ENCODE measurements at places on chromosomes 3 and 15.

DNA sequence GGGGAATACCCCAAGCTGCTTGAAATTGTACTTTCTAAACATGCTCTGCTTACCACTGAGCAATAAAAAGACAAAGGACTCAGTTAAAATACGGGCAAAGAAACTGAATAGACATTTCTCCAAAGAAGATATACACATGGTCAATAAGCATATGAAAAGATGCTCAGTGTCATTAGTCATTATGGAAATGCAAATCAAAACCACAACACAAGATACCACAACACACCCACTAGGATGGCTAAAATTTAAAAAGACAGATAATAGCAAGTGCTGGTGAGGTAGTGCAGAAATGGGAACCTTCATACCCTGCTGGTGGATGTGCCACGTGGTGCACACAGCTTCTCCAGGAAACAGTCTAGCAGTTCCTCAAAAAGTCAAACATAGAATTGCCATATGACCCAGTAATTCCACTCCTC is 21.3 kb downstream of the LRIG1 start:
- DNase-seq: no peak

DNA sequence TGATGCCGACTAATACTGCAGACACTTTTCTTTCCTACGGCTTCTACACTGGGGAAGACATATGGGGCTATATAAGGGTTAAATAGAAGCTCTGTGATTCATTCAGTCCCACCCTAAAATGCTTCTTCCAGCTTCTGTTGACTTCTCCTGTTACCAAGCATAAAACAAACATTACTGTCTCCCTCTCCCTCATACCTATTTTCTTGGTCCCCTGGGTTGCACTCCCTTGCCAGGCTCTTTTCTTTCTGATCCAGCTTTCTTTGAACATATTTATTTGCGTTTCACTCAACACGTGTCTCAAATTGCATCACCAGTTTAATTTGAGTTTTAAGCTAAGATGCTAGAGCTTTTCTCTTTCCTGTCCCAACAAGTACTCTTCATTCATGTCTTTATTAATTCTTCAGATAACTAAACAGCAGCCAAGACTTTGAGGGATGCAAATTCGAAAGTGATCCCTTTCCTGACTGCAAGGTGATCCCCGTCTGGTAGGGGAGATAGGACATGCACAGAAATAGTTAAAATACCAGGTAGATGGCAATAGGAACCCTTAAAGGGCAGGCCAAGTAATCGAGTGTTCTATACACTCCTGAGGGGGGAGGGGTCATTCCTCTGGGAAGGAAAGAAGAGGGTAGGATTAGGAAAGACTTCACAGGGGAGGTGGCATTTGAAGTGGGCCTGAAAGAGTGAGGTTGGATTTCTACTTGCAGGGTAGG is 198.6 kb upstream of the BCL6 start:
- no peak for DNase-seq

GRCh38 chr3:72418244-72418643 is 430.0 kb downstream of the SHQ1 start:
- DNase-seq: no peak

GRCh38 chr3:36729204-36730056 is 34.9 kb downstream of the DCLK3 start:
- DNase-seq: no peak

- DNase-seq: no peak
Observed at GRCh38 chr3:115760716-115761115, 137.4 kb downstream of the GAP43 start.

GRCh38 chr3:137692803-137693431 is 71.2 kb upstream of the SOX14 start:
- no peak for DNase-seq

DNA sequence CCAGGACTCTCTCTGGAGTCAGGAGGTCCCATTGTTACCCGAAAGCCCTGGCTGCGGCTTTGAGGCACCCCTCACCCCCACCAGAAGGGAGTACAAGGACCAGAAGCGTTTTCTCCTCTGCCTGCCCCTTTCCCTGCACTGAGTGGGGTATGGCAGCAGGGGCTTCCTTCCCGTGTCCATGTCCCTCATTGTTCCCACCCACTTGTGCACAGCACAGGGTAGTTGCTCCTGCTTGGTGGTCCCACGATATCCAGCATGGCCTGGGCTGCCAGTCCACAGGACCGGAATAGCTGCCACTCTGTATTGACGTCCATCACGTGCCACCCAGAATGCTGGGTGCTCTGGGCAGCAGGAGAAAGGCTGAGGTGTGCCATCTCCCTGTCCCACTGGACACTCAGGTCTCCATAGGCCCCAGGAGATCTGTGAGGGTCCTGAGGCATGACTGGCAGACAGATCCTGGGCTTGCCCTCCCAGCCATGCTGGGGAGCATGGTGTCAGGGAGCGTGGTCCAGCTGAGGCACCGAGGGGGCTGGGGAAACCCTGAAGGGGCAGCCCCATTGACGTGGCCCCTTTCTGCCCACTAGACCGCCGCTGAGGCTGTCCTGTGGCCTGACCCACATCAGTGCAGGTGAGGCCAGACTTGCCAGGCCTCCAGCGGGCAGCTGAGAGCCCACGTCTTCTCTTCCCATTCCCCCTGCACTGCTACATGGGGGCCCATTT is 45.3 kb upstream of the SEC22A start:
- no peak for DNase-seq

GRCh38 chr15:74326746-74327145 is 40.7 kb downstream of the CYP11A1 start:
- DNase-seq: no peak

GRCh38 chr3:117144853-117145252 is 435.3 kb downstream of the TUSC7 start:
- no peak for DNase-seq

DNA sequence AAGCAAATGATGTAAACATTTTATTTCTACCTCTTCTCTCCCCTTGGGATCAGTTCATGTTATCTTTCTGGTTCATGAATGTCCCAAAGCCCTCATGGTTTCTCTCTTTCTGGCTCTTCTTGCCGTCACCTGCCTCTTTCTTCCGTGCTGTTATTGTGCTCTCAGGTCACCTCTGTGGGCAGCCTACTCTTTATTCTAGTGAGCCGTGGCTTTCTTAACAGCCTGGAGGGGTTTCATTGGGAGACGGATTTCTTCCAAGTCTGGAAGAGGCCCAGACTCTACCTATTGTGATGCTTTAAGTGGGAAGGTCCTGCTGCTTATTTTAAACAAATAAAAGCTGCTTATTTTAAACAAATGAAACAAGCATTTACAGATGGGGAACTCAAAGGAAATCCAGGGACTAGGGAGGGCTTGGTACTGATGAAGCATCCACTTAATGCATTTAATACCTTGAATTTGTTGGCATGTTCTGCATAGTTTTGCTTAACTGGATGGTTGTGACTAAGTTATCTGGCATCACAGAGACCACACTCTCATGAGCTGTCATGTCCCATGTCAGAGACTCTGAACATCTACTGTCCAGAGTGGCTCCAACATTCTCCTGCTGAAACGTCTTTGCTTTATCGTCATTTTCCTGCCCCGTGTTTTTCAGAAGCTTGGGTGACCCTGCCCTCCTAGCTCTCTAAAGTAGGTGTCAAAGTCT is 443.3 kb downstream of the GABRG3 start:
- DNase-seq: no peak

DNA sequence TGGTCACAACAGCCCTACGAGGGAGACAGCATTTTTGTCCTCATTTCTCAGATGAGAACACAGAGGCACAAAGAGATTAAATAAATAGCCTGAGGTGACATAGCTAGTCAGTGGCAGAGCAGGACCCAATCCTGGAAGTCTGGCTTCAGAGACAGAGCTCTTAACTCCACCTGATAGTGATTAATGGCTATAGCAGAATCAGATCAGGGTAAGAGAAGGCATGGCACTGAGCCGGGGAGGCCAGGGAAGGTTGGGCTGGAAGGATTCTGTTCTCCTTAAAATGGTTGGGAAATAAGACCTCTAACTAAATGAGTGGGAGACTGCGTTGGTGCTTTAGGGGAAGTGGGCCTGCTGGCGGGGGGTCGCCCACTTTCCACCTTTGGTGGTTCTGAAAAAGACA is 104.5 kb downstream of the VGLL4 start:
- DNase-seq: no peak

DNA sequence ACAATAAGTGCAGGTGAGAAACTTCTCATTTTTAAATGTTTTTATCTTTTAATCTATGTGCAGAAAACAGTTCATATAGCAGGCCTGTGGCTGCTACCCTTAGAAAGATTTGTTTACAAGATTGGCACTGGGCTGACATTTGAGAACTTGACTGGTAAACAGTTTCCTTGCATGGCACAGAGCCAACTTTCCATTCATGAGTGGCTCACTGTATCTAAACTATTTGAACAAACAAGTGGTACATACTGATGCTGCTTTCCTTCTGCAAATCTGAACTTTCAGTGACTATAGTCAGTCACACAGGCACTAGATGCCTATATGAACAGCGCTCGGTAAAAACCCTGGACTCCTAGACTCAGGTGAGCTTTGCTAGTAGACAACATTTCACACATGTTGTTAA is 6.3 kb upstream of the GTPBP8 start:
- no peak for DNase-seq

- no peak for DNase-seq
Observed at GRCh38 chr3:47324278-47324865, 41.6 kb downstream of the KLHL18 start.

DNA sequence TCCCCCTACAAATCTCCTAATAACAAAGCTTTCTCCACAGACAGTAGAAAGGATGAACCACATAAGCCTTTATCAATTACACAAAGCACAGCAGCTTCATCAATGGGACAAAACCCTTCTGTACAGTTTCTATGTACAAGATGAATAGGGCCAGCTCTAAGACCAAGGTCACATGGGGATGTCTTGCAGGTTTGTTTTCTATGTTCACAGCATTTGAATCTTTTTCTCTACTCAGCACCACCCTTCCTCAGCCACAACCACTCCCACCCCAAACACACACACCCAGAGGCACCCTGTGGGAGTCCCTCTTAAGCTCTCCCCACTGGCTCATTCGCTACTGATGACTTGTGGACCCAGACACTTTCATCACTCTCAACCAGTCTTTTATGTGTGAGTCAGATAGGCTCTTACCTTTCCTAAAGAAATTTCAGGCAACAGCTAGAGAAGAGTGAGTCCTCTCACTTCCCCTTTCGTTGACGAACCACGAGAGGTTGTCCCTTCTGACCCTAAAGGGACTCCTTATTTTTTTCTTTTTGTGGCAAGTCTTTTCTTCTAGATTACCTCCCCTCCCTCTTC is 57.9 kb downstream of the ARHGAP31 start:
- no peak for DNase-seq

DNA sequence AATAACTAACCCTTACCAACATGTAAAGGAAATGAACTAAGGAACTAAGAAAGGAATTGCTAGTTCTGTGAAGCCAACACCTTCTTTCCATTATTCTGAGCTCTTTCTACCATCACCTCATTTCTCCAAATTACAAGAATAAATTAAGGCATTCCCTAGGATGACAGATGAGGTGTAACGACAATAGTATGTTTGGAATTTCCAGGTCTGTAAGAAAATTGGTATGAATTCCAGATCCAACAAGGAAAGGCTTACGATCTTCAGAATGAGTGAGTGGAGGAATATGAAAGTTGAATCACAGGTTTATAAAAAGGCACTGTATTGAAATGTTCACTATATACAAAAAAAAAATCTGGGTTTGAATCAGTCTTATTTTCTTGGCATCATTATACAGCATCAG is 4.5 kb upstream of the NANOGP8 start:
- DNase-seq: no peak

DNA sequence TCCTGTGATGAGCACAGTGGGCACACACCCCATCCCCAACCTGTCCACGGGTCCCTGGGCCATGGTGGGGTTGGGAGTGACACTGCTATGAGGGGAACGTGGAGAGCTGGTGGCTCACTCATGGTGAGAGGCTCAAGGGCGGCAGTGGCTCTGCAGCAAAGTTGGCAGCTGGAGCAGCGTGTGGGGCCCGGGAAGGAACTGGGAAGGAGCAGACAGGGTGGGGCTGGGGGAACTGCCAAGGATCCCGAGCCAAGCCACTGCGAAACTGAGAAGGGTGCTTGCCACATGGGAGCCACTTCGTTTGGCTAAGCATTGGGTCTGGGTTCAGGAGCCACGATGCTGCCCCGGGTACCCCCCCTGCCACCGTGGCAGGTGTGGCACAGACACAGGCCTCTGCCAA is 80.1 kb downstream of the SNRK start:
- DNase-seq: no peak

DNA sequence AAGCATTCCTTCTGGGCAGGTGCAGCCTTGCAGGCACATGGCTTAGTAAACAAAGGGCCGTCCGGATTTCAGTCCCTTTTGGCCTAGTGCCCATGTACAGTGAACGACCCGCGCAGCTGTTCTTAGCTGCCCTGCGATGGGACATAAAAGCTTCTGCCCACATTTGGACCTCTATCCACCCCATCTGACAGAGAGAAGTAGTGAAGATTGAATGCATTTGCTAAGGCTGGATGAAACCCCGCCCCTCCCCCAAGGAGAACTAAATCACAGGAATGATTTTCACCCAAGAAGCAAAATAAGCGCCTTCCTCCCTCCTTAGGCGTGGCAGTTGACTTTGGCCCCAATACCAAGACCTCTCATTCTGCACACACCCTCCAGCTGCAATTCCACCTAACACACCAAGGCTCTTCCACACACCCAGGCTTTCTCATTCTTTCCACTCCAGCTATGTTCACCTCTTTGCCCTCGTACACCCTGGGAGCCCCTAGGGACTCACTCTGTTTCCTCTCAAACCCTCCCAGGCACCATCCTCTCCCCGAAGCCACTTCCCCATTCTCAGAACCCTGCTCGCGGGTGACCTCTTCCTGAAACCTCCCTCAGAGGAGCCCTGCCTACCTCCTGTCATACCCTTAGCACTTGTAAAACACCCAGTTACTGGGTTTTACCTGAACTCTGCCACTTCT is 14.1 kb upstream of the HRH1 start:
- DNase-seq: no peak

DNA sequence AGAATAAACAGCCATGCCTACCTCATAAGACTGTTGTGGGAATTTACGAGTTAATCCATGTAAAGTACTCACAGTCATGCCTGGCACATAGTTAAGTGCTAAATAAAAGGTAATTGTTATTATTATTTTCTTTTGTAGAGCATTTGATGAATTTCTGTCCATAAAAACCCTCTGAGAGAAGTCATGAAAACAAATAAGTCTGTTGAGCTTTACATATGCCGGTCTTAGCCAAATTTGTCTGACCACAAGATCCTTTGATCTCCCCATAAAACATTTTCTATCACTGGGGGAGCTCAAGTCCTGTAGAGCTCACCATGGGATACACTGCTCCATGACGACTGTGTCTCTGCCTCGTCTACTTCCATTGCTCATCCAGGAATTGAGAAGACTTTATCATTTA is 114.0 kb downstream of the MAGI1 start:
- no peak for DNase-seq

DNA sequence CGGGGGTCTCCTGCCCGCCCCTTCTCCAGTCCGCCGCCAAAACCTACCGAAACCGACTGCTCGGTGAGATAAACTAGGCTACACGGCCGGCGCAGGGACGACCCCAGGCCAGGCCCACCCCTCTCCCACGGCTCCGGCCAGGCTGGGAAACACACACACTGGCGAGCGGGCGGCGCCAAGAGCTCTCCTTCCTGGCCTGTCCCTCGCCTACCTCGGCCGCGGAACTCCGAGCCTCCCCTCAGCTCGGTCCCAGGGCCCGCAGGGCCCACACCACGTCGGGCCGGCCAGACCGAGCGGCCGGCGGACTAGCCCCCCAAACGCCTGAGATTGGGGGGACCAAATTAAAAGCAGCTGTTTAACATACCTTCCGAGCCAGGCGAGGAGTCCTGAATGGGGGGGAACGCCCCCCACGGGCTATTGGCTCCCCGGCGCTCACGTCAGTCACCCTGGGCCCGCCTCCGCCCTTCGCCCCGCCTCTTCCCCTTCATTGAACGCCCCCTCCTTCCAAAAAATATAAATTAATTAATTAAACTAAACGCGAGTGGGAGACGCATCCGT is 4.0 kb upstream of the SIN3A start:
- DNase-seq: peak; percentile 73

Measured in stimulated activated CD4-positive, alpha-beta T cell treated with anti-CD3 and anti-CD28 coated beads, Interleukin-15, amount 100 ng/mL, for 1 hour (primary cell).